ENCODE measurements at places on chromosomes 2 and 18. TPM values are rescaled to one million over a fixed set of nuclear protein-coding genes. Genes with fewer than 3 reads are reported as not detected.

GRCh38 chr2:229825476-229825875 lies 96.3 kb downstream of the TRIP12 start:
- no peaks in the 10 kb centered on the region for H3K27me3 ChIP-seq
- no peak overlapping the region for H3K27ac ChIP-seq
- H3K4me1 ChIP-seq = peaks cover 23% of the 10 kb centered on the region
- no peak for DNase-seq
- peaks cover 29% of the 10 kb centered on the region for H3K36me3 ChIP-seq

GRCh38 chr2:30193104-30193681 lies 38.1 kb upstream of the LBH start:
- H3K36me3 ChIP-seq = no peaks in the 10 kb centered on the region
- H3K27ac ChIP-seq = no peak overlapping the region
- H3K4me1 ChIP-seq = no peaks in the 10 kb centered on the region
- DNase-seq = no peak
- no peak overlapping the region for H3K4me3 ChIP-seq

Gene KIDINS220
- total RNA-seq = 37.6 TPM

DNA sequence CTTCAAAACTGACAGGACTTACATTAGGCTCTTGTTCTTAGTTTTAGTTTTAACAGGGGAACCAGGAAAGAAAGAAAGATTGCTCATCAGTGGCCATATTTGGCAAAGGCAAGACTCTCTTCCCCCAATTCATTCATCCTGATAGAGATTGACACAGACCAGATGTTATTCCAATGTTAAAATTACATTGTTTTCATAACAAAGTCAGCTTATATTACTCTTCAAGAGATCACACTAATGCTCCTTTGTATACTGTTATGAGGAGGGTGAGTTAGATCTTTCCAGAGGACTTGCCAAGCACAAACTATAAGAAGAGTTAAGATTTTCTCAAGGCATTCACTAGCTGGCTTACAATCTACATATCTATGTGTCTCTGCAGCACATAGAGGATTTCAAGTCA lies 252.1 kb downstream of the SLC8A1 start:
- no peaks in the 10 kb centered on the region for H3K27me3 ChIP-seq
- H3K36me3 ChIP-seq = no peaks in the 10 kb centered on the region
- no peak overlapping the region for H3K4me3 ChIP-seq

DNA sequence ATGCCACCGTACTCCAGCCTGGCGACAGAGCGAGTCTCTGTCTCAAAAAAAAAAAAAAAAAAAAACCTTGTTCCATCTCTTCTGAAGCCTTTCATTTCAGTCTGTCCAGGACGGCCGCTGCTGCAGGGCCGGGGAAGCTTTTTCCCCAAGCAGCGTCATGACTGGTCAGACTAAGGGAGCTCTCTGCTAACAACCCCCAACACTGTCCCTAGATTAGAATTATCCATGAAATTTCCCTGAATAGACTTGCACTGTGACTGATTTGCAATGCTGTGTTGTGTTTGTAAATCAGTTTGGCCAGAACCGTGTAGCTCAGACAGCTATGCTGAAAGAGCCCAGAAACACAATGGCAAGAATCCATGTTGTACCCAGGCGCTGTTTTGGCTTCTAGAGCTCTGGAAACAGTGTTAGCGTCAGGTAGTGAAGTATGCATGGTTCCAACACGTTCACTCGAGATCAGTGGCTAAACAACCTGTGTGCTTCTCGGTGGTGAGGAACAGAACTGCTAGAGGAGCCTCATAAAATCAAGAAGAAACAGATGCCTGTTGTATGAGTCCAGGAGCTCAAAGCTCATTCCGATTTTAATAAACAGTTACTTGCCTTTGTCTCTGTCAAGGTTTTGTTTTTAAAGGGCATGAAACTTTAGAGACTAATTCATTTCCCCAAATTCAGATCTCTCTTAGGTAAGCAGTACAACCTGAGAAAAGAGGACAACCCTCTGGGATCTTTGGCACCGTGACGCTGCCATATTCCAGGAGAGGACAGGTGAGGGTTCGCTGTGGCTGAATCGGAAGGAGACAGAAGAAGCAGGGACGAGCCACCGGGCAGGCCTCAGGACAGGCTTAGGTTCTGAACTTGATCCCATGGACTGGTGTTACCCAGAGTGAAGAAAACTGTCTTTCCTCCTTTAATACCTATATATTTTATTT lies 43.5 kb downstream of the GORASP2 start:
- no peak overlapping the region for H3K27ac ChIP-seq
- peak overlapping the region; percentile 89 for H3K4me3 ChIP-seq
- peaks cover 12% of the 10 kb centered on the region for H3K4me1 ChIP-seq
- DNase-seq = peak; percentile 18
- H3K36me3 ChIP-seq = peaks cover 5% of the 10 kb centered on the region

- H3K4me3 ChIP-seq = no peak overlapping the region
- DNase-seq = no peak
- H3K36me3 ChIP-seq = no peaks in the 10 kb centered on the region
- peaks cover 34% of the 10 kb centered on the region for H3K27me3 ChIP-seq
- H3K4me1 ChIP-seq = no peaks in the 10 kb centered on the region
- no peak overlapping the region for H3K27ac ChIP-seq
These were observed 38.0 kb downstream of the EMILIN2 start for GRCh38 chr18:2884706-2885285.

DNA sequence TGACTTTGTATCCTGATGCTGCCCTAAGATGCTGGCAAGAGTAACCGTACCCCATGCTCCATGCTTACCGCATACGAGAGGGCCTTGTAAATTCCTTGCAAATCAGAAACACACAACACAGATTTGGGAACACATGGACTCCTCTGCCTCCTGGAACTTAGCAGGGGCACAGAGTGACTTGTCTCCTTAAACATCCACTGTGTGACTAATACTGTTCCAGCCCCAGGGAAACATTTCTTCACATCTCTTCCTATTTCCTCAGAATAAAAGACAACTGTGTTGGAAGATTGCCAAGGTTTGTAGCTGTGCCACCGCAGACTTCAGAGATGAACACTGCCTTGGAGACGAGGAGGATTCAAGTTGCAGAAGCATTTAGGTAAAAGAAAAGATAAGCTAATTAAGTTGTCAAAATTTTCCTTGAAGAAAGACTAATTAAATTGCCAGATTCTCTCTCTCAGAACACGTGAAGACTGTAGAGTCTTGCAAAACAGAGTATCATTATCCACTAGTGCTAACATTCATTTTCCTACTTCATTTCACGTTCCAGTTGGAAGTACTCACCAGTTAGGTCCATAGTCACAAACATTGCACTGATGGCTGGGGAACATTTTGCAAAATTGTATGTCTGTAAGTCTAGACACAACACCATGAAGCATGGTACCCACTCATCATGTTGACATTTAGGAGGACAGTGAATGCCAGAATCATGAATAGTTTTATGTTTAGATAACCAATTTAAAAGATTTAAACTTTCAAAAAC lies 188.8 kb downstream of the TSN start:
- no peak overlapping the region for H3K27ac ChIP-seq
- H3K27me3 ChIP-seq = peaks cover 8% of the 10 kb centered on the region
- peak; percentile 85 for DNase-seq
- no peaks in the 10 kb centered on the region for H3K36me3 ChIP-seq
- peaks cover 11% of the 10 kb centered on the region for H3K4me1 ChIP-seq

Gene FLACC1
- 5.9 TPM for total RNA-seq

DNA sequence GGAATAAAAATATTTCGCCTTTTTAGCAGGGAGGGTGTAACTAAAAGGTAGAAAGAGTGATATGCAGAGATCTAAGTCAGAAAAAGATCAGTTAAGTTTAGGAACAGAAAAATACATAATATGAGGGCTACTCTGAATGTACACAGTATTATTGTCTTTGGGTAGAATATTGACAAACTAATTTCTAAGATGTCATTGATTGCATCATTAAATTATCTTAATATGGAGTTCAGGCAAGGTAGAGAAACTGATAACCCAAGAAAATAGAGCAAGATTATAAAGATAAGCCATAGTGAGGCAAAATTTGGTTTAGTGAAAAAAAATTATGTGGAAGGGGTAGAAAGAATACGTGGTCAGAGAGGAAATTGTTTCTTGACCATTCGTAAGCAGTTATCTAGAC lies 629.0 kb upstream of the NXPH2 start:
- H3K36me3 ChIP-seq = no peaks in the 10 kb centered on the region
- H3K27ac ChIP-seq = no peak overlapping the region
- H3K27me3 ChIP-seq = no peaks in the 10 kb centered on the region
- no peak for DNase-seq

Measured in PC-3 (cell line).